ENCODE measurements at places on chromosomes 12 and 14.

- no peak for DNase-seq
Observed at GRCh38 chr14:33127531-33127930, 188.9 kb downstream of the NPAS3 start.

DNA sequence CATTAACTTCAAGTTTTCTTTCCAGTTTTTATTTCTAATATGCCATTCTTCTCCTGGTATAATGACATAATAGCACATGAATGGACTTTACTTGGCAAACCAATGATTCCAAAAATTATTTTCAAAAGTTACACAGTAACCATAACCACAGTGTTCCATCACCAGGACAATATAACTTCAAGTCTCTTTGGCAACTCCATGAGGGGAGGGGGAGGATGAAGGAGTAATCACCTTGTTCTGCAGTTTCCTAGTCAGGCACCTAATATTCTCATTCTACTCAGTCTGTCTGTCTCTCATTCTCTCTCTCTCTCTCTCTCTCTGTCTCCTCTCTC lies 66.6 kb downstream of the BTG1 start:
- DNase-seq: no peak

DNA sequence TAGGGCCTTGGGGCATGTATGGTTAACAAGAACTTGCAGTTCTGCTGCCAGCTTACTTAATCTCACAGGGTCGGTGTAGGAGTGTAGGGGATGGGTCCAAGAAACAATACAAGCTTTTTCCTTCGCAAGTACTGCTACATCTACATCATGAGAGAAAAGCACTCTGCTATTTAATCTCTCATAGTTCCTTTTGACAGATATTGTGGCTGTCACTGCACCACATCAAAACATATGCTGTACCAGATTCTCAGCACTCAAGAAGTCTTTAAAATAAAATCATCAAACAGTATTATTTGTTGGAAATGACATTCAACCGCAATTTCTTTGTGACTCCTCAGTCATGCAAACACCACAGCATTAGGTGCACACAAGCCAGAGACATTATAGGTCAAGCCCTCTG lies 215.5 kb upstream of the BMP4 start:
- no peak for DNase-seq

DNA sequence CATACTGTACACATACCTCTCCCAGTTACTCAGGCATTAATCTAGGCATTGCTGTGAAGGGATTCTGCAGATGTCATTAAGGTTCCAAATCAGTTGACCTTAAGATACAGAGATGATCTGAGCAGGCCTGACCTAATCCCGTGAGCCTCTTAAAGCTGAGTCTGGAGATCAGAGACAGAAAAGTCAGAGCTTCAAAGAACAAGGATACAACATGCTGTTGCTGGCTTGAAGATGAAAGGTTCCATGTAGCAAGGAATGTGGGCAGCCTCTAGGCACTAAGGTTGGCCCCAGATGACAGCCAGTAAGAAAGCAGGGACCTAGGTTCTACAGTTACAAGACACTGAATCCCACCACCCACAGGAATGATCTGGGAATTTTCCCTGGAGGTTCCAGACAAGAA lies 81.1 kb downstream of the MAP1LC3B2 start:
- DNase-seq: no peak

GRCh38 chr14:68979021-68979721 lies at the start of gene ACTN1:
TSS of gene ACTN1 (minus strand) at chr14:68979302. CDS start at chr14:68979056, 246 bp downstream.
- peak; percentile 94 for DNase-seq

DNA sequence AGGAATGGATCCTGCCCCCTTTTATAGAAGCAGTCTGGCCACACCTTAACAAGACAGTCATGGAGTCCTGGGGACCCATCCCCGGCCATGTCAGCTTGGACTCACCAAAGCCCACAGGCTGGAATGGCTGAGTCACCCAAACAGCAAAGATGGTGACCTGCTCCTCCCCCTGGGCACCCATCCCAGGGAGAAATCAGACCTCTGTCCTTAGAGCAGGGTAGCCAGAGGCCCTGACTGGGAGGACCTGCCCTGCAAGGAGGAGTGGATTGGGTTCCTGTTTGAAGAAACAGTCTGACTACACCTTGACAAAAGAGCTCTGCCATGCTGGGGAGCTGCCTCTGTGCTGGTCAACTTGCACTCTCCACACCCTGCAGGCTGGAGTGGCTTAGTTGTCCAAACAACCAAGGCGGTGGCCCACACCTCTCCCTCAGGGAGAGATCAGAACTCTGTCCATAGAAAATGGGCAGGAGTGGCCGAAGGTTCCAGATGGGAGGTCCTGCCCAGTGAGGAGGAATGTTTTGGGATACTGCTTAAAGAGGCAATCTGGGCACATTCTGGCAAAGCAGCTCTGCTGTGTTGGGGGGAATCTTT lies 16.6 kb downstream of the MGP start:
- DNase-seq: no peak

DNA sequence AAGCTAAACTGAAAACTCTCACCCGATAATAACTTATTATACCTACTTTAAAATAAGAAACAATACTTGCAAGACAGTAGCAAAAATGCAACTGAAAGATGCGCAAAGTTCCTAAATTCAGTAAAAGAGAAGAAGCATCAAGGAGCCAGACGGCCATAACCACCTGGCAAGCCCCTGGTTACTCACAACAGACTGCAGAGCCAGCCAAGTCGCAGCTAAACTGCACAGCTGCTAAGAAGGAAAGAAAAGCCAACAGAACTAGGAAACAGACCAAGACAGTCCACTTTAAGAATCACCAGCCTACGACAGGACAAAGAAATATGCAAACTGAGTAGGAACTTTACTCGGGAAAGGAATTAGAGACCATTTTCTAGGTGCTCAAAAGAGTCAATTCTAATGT lies 127.9 kb downstream of the TMTC1 start:
- DNase-seq: no peak

- DNase-seq: no peak
Observed at GRCh38 chr12:105431537-105432100, 101.1 kb downstream of the C12orf75 start.

DNA sequence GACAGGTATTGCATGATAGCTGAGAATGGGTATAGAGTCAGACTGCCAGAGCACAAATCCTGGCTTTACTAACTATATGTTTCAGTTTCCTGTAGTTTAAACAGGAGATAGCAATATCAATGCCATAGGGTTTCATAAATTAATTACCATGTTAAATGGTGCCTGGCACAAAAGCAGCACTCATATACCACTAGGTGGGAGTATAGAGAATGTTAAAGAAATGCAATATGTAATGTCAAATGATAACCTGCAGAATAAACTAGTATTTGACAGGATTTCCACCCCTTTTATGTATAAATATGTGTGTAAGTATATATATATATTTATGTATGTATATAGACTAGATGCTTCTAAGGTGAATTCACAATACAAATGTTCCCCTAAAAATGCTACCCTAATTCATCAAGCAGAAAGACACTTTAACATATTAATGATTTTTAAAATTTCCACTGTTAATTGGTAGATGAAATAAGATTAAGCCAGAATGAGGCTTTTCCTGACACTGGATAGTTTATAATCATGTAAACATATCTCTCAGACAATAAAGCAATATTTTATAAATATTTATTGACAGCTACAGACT lies 8.6 kb downstream of the WDR89 start:
- no peak for DNase-seq

GRCh38 chr14:75720842-75721498 lies 59.9 kb downstream of the TTLL5 start:
- DNase-seq: peak; percentile 69

DNA sequence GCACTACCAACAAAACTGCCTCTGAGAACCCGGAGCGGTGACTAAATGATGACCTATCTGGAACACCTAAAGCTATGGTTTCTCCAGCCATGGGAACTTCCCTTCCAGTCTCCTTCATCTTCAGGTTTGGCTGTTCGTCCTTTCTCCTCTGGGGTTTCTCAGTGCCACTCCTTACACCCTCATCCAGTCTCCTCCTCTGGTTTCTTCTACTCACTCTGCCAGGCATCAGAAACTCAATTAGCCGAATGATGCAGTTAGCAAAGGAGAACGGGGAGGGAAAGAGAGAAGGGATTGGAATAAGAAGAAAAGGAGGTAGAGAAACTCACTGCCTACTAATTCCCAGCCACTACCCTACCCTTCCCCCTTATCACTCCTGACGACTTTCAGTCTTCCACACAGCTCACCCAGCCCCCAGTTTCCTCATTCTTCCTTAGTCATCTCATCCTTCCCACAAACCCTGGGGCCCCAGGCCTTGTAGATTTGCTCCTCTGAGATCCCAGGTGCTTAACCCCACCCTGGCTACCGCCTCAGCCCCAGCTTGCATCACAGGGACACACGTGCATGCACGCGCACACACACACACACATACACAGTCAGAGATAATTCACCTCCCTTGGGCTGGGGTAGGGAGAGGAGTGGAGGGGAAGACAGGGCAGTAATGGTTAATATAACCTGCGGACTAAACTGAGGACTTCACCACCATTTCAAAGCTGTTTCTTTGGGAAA lies 13.0 kb downstream of the FGD6 start:
- DNase-seq: peak; percentile 52

DNA sequence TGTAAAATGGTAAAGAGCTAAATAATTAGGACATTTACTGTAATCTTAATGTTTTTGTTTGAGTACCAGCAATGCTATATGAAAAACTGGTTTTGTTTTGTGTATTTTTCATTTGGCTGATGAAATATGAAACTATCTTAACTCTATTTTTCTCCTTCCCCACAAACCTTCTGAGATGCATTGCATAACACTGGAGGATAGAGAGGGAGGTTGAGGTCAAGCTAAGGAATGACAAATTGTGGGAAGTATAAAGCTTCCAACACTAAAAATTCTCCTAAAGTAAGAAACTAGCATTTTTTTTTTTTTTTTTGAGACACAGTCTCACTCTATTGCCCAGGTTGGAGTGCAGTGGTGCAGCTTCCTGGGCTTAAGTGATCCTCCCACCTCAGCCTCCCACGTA lies 31.5 kb upstream of the SRP54 start:
- no peak for DNase-seq

DNA sequence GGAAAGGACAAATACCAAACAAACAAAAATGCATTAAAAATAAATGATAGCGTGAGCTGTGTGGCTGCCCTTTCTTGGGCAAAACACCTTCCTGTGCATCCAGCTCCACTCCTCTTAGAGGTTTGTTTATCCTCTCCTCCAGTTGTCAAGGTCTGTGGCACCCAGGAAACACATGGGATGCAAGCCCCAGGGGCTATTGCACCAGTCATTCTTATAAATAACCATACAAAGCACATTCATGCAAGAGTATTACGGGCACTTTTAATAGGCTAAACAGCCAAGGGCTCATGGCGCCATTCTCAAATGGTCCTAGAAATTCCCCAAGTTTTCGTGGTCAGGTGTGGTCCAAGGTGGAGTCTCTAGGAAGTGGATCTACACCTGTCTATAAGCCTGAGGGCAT lies 257.0 kb downstream of the DPF3 start:
- DNase-seq: no peak

DNA sequence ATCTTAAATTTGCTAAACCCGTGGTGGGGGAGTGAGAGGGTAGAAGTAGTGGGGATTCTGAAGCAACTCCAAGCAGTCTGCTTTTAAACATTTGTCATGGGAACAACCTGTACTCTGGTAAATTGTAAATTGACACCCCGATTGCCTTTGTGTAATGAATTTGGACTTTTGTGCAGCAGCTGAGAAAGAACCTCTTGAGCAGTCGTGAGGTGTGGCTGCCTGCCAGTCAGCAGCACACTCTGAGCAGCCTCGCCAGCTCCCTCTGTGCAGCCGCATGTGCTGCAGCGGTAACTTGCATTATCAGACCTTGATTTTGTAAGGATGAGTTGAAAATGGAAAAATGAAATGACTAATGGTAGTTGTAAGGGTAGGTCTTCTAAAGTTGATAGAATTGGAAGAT lies 74.3 kb downstream of the SUSD6 start:
- DNase-seq: peak; percentile 71

DNA sequence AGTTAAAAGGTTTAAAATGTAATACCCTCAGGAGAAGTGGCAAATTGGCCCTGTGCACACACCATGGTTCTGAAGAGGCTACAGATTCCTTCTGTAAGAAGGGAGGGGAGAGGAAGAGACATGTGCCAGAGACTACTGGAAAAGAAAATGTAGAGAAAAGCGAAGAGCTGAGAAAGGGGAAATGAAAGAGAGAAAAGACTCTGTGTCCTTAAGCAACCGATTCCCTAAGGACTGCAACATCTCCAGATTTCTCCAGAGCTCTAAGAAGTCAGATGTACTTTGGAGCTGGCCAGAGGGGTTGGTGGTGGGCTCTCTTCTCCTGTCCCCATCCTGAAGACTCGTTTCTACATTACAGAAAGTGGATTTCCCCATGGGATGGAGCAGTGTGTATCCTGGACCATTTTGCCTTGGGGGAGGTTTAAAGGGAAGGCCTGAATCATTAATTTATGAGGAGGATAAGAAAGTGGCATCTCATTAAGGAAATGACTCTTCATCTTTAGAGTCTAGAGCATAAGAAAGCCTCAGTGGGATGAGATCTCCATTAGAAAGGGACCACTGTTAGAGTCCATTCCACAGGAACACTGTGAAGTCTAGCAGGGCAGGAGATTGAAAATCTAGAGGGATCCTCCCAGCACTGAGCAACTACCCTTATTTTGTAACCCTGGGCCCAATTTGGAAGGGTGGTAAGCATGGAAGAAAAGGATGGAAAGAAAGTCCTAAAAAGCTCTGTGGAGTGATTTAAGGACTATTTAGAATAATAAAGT lies 45.5 kb upstream of the FUT8 start:
- no peak for DNase-seq

DNA sequence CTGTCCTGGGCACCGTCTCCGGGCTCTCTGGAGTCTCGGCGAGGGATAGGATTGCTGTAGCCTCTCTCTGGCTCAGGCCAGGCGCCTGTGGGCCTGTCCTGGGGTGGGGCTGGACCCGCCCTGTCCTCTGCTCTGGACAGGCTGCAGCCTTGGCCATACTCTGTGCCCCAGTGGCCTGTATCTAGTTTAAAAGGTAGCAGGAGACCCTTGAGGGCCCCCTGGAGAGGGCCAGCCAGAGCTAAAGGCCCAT lies 1.8 kb downstream of the KIF26A start:
- DNase-seq: peak; percentile 18

DNA sequence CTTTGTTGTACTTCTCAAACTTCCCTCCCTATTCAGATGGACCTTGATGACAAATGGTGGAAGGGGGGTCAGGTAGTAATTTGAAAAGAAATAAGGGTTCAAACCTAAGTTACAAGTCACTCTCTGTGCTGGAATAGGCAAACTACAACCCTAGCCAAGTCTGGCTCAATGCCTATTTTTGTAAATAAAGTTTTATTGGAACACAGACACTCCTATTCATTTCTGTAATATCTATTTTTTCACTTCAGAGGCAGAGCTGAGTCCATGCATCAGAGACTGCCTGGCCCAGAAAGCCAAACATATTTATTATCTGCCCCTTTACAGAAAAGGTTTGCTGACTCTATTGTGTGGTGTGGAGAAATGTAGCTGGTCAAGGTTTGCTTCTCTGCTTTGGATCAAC lies 78.4 kb upstream of the RIN3 start:
- DNase-seq: no peak

GRCh38 chr12:71191509-71192196 lies 33.9 kb upstream of the TSPAN8 start:
- no peak for DNase-seq

DNA sequence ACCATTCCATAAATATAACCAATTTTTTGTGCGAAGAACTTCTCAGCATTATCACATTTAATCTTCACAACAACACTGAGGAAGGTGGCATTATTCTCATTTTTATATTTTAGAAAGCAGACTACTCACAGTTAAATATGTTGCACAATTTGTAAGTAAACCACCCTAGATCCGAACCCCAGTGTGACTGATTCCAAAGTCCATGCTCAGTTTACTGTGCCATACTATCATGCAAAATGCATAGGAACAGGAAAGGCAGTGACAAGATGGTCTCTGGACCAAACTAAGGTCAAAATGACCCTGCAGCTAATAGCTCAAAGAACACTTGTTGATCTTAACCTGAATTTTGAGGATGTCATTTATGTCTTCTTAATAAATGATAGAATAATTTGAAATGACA lies 185.4 kb downstream of the GXYLT1 start:
- DNase-seq: no peak

All from pancreas (tissue), 10 donors.